AG04450 (cell line): ENCODE measurements at places on chromosomes 11 and 22.

GRCh38 chr11:76807206-76807875 is 24.2 kb downstream of the TSKU start:
- no peak for DNase-seq

DNA sequence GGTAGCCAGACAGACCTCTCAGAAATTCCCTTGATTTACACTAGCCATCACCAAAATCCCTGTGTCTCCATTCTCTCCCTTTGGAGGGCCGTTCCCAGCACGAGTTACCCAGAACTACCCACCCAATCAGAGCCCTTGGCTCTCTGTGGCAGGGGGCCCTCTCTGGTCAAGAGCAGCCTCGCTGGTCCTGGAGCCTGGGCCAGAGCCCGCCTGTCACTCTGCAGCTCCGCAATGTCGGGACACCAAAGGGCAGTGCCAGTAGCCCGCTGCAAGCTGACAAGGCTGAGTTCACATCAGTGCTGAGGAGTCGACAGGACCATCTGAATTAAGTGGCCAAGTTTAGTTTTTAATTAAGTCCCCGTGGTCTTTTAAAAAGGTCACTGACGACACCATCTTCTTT is 241.6 kb downstream of the ST3GAL4 start:
- DNase-seq, result no peak

- no peak for DNase-seq
These were observed 2357.2 kb downstream of the LRRC4C start for GRCh38 chr11:39102236-39102635.

- no peak for DNase-seq
These were observed 37.8 kb downstream of the PPP6R3 start for GRCh38 chr11:68498321-68498720.

DNA sequence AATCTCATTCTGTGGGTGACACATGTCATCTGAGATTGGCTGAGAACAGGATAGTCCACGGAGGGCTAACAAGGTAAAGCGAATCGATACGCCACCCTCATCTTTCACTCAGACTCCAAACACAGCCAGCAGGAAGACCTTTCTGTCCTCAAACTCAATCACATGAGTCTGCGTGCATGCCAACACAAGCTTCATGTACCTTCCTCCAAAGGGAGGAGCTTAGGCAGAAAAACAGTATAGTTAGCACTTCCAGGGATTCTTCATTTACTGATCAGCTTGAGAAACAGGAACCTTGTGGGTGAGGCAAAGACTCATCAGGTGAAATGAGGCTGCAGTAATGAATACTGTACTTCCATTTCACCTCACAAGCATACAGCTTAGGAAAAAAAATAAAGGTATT is 767.1 kb upstream of the API5 start:
- no peak for DNase-seq

DNA sequence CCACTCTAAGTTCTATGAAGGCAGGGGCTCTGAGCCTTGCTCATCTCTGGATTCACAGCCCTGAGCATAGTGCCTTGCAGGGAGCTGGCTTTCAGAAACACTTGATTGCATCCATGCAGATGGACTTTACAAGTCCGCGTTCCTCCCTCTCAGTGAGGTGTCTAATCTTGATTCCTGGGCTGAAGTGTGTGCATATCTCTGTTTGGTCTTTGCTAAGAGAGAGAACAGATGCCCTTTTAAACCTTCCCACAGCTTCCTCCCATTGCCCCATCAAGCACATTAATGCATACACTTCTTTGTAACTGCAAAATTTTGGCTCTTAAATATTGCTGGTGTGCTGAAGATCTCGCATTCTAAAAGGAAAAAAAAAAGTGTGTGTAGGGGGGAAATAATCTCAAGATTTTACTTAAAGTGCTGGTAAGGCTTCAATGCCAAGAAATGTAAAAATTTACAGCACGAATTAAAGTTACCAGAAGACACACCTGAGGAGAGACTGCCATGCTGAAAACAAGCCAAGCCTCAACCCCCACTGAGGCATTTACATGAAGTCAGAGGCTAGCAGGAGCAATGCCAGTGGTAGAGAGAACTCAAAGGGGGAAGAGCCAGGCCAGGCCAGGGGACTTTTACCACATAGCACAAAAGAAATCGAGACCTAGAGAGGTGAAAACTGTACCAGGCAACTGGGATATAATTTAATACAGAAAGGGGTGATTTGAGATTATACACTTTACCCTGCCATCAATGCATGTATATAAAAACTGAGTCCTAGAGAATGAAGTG is 492.1 kb downstream of the SOX6 start:
- DNase-seq, result no peak
